ENCODE measurements at places on chromosomes 2 and 18. TPM values are rescaled to one million over a fixed set of nuclear protein-coding genes. Genes with fewer than 3 reads are reported as not detected.

DNA sequence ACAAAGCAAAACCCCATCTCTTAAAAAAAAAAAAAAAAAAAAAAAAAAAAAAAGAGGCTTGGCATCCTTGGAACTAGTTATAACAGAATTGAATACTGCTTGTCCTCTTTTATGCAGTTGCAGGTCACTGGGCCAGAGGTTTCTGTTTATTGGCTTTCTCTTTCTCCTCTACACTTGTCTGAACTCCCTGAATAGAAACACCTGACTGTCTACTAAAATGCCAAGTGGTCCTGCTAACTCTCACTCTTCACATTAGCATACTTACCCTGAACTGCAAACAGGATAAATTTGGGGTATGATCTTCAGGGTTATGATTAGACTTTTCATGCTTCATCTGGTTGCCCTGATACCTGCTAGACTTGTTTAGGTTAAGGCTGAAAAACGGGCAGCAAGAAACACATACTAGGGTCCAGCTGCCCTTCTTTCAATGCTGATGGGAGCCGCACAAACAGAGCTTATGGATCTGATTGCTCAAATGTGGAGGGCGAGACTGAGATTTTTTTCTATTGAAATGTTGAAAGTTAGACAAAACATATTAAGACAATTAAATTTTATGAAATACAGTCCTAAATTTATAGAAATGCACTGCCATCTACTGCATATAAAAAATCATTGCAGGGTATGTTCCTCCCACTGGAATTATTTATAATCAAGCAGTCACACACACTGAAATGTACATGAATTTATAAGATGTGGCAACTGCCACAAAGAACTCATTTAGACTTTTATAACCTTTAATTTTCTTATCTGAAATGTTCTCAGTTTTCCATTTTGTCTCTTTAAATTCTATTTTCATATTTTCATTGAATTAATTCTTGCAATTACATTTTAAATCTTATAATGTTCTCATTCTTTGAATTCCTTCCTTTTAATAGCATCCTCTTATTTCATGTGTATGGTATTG, 40.8 kb downstream of the GTF3C3 start:
- H3K36me3 ChIP-seq: peaks cover 9% of the 10 kb centered on the region
- no peaks in the 10 kb centered on the region for H3K4me1 ChIP-seq
- DNase-seq: no peak
- H3K27me3 ChIP-seq: no peaks in the 10 kb centered on the region
- H3K4me3 ChIP-seq: no peak overlapping the region

DNA sequence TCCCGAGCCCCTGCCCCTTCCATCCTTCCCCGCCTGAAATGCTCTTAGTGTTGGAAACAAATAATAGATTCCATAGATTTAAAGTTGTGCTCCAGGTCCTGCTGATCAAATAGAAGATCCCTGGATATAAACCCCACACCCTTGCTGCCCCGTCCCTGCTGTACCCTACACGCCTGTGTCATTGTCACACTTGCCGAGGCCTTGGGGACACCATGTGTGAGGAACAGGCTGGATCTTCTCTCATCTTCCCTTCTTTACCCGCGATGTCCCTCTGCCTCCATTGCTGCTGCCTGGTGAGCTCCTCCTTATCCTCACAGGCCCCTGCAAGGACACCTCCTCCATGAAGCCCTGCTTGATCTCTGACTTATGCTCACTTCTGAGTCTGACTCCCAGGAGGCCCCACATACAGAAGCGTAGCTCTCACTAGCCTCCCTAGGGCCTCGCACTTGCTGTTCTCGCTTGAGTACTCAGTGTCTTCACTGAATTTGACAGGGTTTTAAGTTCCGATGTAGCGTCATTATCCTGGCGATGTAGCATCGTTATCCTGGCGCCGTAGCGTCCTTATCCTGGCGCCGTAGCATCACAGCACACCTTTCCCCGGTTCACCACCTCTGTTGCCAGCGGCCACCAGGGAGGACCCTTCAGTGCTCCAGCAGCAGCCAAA, 221.9 kb downstream of the NDUFA10 start:
- H3K36me3 ChIP-seq: no peaks in the 10 kb centered on the region
- DNase-seq: no peak
- no peaks in the 10 kb centered on the region for H3K27me3 ChIP-seq
- H3K27ac ChIP-seq: no peak overlapping the region
- no peak overlapping the region for H3K4me3 ChIP-seq

- no peak overlapping the region for H3K27ac ChIP-seq
- no peaks in the 10 kb centered on the region for H3K4me1 ChIP-seq
- no peak overlapping the region for H3K4me3 ChIP-seq
- no peaks in the 10 kb centered on the region for H3K36me3 ChIP-seq
- no peaks in the 10 kb centered on the region for H3K27me3 ChIP-seq
- no peak for DNase-seq
These were observed 27.4 kb upstream of the MRO start for GRCh38 chr18:50847192-50847591.

Gene LRRTM1
- polyA plus RNA-seq: 3.1 TPM

Gene CMPK2
- 13.3 TPM for polyA plus RNA-seq

Gene HOXD11
- polyA plus RNA-seq: not detected

DNA sequence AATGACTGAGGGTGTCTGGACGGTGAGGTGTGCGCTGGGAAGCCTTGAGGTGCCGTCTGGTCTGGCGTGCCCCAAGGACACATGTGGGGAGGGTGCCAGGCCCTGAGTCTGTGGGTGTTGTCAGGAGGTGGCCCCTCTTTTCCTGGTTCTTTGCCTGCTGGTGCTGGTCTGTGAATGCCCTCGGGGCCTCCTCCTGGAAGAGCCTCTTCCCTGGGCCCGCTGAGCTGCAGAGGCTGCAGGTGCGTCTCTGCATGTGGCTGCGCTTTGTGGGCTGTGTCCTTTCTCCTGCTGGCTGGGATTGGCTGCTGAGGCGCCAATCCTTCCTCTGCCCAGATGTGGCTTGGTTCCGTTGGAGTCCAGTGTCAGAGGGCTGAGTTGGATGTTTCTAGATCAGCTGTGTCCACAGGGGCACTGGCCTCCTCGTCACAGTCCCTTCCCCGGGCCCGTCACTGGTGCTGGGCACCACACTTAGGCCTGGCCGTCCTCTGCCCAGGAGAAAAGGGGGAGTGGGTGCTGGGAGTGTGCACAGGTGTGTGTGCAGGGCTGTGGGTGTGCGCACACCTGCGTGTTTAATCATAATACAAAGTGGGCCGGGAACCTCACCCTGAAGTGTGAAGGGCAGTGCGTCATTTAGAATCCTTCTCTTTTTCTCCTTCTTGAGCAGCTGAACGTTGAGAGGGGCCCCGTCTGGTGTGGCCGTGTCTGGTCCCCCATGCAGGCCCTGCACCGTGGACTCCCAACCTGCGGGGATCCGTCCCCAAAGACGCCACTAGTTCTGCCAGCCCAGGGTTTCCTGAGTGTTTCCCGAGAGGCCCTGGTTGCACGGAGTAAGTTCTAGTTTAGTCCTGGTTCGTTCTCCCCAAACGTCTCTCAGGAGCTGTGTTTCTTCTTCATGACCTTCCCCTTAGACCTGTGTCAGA, 35.5 kb downstream of the RTP5 start:
- no peak for DNase-seq
- H3K36me3 ChIP-seq: no peaks in the 10 kb centered on the region
- no peak overlapping the region for H3K4me3 ChIP-seq
